ENCODE measurements at places on chromosomes 2 and 18.

GRCh38 chr2:133660510-133660909 lies 92.2 kb upstream of the NCKAP5 start:
- no peak for DNase-seq

DNA sequence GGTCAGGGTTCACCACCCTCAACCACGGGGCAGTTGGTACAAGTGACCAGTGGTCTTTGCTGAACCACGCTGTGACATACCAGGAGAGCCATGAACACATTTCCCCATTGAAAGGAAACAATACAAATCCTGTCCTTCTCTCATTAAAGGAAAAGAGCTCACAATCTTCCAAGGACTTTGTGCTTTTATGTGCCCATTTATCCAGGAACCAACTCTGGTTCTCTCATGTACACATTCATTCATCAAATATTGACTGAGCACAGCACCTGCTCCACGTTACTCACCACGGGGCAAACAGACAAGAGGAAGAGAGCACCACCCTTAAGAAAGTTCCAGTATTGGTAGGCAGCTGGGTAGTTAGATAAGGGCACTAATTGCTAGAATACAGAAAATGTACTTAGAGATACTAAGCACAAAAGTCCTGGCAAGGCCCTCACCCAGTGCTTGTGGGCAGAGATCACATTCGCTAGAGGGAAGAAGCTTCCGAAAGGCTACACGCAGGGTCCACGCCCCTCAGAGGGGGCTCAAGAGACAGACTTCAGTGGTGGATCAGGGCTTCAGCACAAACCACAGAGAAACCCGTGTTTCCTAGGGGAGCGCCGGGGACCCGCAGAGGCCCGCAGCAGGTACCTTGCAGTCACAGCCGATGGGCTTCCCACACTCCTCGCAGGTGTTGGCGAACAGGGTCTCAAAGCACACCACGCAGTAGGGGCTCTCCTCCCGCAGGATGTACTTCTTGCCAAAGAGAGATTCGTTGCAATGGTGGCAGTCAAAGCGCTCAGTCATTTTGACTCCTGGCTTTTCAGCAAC lies 12.9 kb downstream of the FHL2 start:
- no peak for DNase-seq

GRCh38 chr2:239811111-239811781 lies 213.9 kb downstream of the NDUFA10 start:
- no peak for DNase-seq

GRCh38 chr2:1353543-1353942 lies 59.7 kb upstream of the TPO start:
- DNase-seq, result no peak

DNA sequence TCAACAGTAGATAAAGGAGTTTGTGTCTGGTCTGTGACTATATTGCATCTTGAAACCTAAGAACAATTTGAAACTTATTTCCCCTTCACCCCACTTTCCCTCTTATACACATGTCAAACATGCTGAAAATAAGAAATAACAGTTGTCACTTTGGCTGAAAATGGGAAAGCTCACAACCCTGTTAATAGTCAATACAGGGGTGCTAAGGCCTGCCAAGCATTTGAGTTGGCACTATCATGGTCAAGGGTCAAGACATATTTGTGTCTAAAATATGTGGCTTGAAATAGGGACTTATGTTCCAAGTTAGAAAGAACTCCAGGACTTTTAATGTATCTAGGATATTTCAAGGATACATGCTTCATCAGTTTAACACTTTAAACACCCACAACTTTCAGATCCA lies 20.6 kb downstream of the PAIP2B start:
- DNase-seq, result no peak

- DNase-seq, result no peak
These were observed 331.1 kb upstream of the SLC14A2 start for GRCh38 chr18:45284174-45284573.

GRCh38 chr18:22951823-22952222 lies 18.7 kb downstream of the RBBP8 start:
- no peak for DNase-seq

- no peak for DNase-seq
These were observed 353.8 kb downstream of the RND3 start for GRCh38 chr2:150133623-150134022.

- DNase-seq, result no peak
These were observed 101.9 kb downstream of the USP34 start for GRCh38 chr2:61368687-61369665.

DNA sequence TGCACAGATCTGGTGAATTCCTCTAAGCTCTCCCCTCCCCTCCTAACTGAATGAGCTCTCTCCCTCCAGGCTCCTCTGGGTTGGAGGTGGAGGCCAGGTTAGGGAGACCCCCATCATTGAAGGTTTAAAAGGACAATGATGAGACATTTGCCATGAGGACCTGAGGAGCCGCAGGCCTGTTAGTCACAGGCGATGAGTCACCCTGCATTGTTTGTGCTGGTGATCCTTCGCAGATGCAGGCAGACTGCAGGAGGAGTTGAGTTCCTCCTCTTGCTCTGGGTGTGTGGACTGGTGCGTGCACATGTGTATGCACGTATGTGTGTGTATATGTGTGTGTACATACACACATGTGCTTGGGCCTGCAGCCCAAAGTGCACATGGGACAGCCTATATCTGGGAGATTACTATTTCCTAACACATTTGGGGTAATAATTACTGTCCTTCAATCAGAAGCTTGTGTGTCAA lies 42.0 kb downstream of the MCFD2 start:
- no peak for DNase-seq

DNA sequence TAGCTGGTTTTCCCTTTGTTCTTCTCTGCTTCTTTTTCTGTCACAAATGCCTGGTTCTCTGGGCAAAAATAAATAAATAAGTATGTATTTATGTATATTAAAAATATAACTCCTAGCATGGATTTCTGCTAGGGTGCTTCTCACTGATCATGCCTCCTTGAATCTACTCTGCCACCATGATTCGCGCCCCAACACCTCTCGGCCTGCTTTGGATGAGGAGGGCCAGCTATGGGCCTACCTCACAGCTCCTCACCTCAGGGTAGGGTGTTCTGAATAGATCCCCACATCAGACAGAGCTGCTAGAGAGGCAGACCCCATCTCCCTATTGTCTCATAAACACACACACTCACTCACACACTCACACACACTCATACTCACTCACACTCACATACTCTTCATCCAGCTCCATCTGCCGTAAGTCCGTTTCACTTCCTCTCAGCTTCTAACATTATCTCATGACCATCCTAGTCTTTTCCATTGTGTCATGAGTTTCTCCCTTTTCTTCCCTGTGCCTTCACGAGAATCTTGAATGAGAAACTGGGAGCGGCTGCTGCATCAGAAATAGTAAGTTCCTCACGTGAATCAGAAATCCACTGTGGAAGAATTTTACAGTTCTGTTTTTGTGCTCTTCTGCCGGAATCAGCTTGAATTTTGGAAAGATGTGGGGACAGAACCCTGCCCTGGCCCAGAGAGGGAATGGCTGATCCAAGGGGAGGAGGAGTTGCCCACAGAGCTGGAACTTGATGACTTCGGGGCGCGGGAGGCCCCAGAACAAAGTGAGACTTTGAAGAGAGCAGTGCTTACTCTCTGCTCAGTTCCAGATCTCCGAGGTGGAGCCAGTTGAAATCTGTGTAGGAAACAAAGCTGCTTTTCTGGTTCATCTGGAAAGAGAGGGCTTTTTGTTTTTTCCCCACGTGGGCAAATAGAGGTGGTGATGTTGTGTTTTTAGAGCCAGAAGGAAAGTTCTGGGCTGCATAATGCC lies 20.9 kb downstream of the ANXA4 start:
- DNase-seq, result no peak

DNA sequence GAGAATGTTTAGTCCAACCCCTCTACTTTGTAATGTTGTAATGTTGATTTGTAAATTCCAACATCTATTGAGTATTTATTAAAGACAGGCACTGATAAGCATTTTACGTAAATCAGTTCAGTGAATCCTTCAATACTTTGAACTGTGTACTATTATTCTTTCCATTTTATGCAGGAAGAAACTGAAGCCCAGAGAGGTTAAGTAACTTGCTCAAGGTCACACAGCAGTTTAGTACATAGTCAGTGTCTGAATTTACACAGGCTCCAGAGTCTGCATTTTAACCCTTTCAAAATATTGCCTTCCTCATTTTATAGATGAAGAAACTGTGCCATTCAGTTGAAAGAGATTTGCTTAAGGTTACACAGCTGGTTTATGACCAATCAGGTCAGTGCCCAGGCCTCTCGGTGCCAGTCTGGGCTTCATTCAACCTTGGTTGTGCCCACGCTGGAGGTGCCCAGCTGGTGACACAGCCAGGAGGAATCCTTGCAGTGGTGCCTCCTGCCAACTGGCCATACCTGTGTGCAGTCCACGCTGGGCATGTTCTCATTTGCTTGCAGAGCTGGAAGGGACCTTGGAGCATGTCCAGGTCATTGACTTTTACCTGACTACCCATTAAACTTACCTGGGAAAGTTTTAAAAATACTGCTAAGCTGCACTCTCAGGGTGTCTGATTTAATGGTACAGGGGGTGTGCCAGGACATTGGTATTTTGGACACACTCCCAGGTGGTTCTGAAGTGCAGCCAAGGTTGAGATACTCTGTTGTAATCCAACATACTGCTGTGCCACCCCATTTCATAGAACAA lies 74.3 kb upstream of the CYRIA start:
- DNase-seq, result no peak

DNA sequence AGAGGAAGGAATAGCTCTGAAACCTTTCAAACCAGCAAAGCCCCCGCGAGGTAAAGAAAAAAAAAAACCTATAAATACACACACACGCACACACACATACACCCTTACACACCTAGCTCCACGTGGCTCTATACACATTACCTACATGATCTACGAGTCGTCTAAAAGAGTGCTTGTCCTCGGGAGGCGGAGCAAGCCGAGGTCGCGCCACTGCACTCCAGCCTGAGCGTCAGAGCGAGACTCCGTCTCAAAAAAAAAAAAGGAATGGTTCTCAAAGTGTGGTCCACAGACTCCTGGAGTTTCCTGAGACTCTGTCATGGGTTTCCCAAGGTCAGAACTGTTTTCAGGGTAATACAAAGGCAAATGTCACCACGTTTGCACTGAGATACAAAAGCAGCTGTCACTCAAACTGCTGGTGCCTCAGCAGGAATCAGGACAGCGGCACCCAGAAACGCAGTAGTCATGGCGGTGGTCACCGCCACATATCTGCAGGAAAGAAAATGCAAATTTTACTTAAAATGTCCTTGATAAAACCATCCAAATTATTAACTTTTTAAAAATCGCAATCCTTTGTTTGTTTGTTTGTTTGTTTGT lies 130.0 kb upstream of the GPC1 start:
- DNase-seq, result no peak

GRCh38 chr2:96386470-96386869 lies 50.9 kb downstream of the NCAPH start:
- DNase-seq, result no peak

- DNase-seq, result no peak
These were observed 739.5 kb upstream of the CDH2 start for GRCh38 chr18:28916456-28916855.

- DNase-seq, result no peak
These were observed 125.3 kb downstream of the ZNF516 start for GRCh38 chr18:76369791-76370190.

- no peak for DNase-seq
These were observed 45.6 kb downstream of the KCNIP3 start for GRCh38 chr2:95342556-95343320.

GRCh38 chr2:39573276-39573675 lies 92.4 kb upstream of the TMEM178A start:
- DNase-seq, result no peak

GRCh38 chr2:184851576-184851975 lies 253.2 kb downstream of the ZNF804A start:
- DNase-seq, result no peak

DNA sequence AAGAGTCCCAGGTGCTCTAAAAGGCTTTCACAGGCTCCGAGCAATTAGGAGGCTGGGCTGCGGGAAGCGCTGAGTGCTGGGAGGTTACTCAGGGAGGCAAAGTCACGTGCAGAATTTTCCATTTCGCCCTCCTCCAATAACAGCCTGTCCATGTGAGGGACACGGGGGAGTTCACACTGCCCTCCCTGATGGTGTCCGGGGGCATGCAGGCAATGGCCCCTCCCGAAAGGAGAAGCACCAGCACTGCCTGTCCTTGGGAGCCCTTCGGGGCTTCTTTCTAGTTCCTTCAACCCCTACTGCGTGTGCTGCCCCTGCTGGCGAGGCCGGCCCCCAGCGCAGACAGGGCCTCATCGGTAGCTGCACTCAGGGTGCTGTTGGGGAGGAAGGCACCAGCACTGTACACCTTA lies 63.1 kb upstream of the HPCAL1 start:
- no peak for DNase-seq

DNA sequence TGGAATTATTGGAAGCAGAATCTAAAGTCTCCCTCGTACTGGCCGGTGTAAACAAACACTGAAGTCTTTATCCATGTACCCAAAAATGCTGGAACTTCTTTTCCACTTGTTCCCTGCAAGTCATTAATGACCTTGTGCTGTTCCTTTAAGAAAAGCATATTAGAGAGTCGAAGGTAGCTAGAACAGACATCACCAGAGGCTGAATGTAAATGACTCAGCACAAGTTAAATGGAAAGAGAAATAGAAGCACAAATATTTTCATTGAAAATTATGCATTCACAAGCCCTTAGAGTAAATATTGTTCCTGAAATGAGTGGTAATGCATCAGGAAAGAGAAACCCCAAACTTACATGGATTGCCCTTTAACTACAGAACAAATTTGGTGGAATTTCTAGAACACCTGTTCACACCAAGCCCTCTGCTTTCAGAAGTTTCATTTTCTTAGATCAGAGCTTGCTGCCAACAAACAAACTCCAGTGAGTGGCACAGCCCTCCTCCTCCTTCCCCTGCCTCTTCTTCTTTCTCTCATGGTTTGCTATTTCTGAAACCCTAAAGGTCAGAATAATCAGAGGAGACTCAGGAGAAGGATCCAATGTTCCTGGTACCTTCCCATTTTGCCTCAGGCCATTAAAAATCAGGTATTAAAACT lies 264.3 kb downstream of the TXNL1 start:
- DNase-seq, result no peak

DNA sequence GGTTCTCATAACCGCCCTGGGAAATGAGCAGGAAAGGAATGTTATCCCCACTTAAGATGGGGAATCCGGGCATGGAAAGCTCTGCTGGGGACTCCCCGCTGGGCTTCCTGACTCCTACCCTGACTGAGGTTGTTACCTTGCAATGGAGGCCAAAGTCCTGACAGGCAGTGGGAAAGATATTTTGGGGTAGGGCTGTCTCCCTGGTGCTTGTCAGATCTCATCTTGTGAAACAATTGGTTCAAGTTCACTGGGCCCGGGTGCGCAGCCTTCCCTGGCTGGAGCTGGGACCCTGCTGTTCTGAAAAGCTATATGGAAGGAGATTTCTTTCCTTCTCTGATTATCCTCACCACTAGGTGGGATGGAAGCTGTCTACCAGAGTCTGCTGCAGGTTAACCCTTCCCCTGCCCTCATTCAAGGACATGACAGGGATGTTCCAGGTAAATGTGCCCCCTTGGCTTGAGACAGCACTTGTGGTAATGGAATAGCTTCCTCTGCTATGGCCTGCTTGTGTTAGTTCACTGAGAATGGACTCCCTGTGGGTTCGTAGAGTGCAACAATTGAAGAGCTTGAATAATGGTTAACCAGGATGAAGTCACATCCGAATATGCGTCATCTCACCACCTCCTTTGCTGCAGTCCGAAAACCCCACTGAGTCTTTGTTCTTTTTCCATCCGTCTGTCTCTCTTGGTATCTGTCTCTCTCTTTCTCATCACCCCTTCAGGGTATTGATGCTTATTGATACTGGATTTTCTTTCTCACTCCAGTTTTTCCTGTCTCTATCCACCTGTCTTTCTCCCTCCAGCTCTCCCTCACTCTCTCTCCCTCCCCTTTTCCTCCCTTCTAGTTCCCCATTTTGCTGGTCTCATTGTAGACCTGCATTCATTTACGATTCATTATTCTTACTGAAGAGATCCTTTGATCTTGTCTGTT lies 67.8 kb upstream of the EPAS1 start:
- no peak for DNase-seq
